MCF 10A (cell line): ENCODE measurements at places on chromosomes 11 and 22. TPM values are rescaled to one million over a fixed set of nuclear protein-coding genes. Genes with fewer than 3 reads are reported as not detected.
A peak's percentile ranks its signal among the peaks of the same experiment; 100 is the strongest.

OR4D5 gene
- total RNA-seq: not detected in 2 replicates

ATL3 gene
- 74.0 and 77.1 TPM in 2 replicates for total RNA-seq

C11orf87 gene
- total RNA-seq: not detected in 2 replicates

KRTAP5-1 gene
- total RNA-seq: not detected in 2 replicates

DNA sequence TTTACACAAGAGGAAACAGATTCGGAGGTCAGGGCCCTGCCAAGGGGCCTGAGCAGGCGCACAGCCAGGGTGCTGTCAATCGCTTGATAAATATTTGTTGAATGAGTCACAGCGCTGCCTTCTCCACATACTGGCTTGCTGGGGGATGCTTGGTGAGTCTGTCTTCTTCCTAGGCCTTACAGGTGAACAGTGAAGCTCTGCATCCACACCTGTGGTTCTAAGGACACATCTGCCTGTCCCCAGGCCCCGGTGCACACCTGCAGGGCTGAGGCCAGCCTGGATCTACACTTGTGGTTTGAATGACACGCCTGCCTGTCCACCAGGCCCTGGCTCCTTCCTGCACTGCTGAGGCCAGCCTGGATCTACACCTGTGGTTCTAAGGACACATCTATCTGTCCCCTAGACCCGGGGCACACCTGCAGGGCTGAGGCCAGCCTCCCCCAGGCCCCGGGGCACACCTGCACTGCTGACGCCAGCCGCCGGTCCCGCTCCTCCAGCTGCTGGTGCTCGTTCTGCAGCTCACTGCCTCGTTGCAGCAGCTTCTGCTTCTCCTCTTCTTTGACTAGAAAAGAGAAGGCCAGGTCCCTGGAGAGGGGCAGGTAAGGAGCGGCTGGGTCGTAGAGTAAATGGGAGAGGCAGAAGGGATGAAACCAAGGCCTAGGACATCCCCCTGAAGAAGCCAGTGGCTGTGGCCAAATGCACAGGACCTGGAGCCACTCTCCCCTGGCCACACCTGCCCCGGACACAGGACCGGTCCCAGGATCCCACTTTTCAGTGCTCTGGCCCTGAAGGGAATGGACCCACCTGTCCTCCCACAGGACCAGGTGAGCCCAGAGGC is 124.6 kb downstream of the PHF21B start:
- DNase-seq: peak; percentile 62

RAG2 gene
- total RNA-seq: not detected in 2 replicates

GRCh38 chr22:46737976-46738646 is at the start of gene CERK:
Gene CERK, minus strand, starts transcription at chr22:46738252. Its CDS starts 104 bp downstream, at chr22:46738148.
- peak; percentile 52 for DNase-seq

DNA sequence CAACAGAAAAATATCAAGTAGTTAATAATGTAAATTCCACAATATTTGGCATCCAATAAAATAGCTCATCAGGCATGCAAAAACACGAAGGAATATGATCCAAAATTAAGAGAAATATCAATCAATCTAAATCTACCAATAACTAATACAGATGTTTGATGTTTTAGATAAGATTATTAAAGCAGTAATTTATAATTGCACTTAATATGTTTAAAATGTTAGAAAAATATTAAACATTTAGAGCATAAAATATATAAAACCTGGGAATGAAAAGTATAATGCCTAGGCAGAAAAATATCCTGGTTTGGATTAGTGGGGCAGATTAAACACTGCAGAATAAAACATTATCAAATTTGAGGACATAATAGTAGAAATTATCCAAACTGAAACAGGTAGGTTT is 879.9 kb downstream of the FAM181B start:
- no peak for DNase-seq

PHF21B gene
- 0.66 and 0.75 TPM in 2 replicates for total RNA-seq

DNA sequence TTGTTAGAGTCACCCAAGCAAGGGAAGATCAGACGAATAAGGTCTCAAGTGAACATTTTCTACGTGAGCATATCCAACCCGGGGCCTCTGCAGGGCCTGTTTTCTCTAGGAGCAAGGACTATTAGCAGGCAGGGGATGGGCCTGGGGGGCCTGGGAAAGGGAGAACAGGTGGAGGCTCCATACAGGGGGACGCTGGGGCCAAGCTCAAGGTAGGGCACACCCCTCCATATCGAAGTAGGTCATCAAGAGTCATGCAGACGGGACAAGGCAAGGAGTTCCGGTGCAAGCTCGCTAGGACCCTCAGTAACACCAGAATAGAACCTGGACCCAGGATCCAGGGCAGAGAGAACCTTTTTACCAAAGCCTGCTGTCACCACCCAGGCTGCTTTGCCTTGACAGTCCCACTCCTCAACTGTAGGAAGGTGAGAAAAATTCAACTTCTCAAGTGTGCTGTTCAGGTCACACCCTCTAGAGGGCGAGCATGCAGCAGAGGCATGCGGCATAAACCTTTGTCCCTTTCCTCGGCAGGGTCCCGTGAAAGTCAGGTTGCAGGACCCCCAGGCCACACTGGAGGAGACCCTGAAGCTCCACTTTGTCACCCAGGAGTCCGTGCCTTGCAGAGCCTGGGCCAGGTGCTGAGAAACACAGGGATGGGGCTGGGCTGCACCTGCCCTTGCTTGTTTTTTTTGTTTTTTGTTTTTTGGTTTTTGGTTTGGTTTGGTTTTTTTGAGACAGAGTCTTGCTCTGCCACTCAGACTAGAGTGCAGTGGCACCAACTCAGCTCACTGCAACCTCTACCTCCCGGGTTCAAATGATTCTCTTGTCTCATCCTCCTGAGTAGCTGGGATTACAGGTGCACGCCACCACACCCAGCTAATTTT is 8.6 kb upstream of the APOBEC3B start:
- peak; percentile 51 for DNase-seq

CARD18 gene
- not detected in 2 replicates for total RNA-seq

DNA sequence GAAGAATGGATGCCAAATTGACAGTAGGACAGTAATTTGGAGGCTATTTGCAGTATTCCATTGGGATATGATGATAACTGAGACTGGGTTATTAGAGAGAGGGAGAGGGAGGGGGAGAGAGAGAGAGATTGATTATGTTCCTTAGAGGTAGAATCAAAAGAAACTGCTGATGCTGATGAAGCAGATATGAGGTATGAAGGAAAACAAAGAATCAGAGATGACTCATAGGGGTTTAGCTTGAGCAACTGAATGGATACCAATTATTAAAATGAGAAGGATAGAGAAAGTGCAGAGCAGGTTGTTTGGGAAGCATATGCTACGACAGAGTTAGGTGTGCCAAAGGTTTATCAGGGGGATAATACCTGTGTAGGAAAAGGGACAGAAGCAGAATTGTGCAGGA is 12.8 kb upstream of the NUCB2 start:
- DNase-seq: peak; percentile 47

- DNase-seq: no peak
Observed at GRCh38 chr22:44605486-44605885, 96.5 kb upstream of the PRR5 start.

- DNase-seq: no peak
Observed at GRCh38 chr11:16789063-16789420, 50.6 kb downstream of the C11orf58 start.

MPZL3 gene
- total RNA-seq: 11.9 and 17.7 TPM in 2 replicates

DBX1 gene
- not detected in 2 replicates for total RNA-seq

CELSR1 gene
- 49.1 and 69.2 TPM in 2 replicates for total RNA-seq

DNA sequence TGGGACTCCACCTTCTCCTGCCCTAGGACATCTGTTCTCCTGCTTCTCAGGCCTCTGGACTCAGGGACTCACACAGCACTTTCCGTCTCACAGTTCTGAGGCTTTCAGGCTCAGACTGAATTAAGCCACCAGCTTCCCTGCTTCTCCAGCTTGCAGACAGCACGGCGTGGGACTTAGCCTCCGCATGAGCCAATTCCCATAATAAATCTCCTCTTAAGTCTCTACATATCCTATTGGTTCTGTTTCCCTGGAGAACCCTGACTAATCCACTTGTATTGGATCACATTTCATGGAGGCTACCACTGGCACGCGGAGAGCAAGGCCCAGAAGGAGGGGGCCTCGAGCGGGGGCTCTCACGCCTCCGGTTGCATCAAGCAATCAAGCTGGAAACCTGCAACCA is 1313.6 kb downstream of the TBC1D22A start:
- no peak for DNase-seq

CATSPER1 gene
- total RNA-seq: 0.61 and 0.79 TPM in 2 replicates

GRCh38 chr11:120832481-120833238 is 191.2 kb upstream of the TBCEL start:
- no peak for DNase-seq

SMC1B gene
- not detected in 2 replicates for total RNA-seq

CBLIF gene
- total RNA-seq: not detected in 2 replicates

GRCh38 chr22:36196254-36197064 is 5.2 kb downstream of the APOL4 start:
- no peak for DNase-seq

- DNase-seq: peak; percentile 87
Observed at GRCh38 chr11:32838505-32839274, 9.0 kb downstream of the PRRG4 start.

DNA sequence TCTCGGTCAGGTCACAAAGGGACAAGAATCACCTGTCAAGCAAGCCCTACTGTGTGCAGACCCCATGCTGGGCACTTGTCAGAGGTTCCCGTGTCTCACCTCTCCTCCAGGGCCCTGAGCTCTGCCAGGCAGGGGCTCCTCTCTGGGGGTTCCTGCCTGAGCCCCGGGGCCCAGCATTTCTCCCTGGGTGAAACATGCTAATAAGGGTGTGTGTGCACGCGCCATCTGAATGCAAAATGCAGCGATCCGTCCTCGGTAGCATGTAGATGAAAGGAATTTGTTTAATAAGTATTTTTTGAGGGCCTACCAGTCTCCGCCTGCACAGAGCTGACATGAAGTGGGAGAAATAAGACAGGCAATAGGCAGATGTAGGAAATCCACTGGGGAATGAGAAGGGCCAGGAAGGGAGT is 5.8 kb downstream of the ELFN2 start:
- DNase-seq: no peak

GRCh38 chr22:50114221-50115021 is 24.6 kb downstream of the MOV10L1 start:
- peak; percentile 14 for DNase-seq

SMIM35 gene
- not detected in 2 replicates for total RNA-seq

DNA sequence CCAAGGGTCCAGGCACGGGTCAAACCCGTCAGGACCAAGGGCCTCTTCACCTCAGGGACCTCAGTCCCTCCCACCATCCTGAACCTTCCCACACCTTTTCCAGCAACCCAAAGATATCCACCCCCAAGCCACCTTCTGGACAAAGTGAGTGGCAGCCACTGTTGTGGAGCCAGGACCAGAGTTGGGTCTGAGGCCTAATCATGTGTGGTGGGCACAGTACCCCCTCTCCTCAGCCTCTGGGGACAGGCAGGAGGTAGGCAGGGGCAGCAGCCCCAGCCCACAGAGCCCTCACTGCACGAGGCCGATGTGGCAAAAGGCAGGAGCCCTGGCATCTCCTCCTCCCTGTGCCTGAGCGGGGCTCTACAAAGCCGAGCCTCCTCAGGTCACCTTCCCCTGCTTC is 2.5 kb downstream of the KCNJ11 start:
- DNase-seq: no peak

OR8A1 gene
- not detected in 2 replicates for total RNA-seq

GRCh38 chr11:25628030-25628429 is 703.9 kb upstream of the ANO3 start:
- no peak for DNase-seq

USP2 gene
- total RNA-seq: 0.14 and 0.54 TPM in 2 replicates

GRCh38 chr11:47152953-47153950 is 23.4 kb downstream of the ARFGAP2 start:
- DNase-seq: peak; percentile 80

OR2AT4 gene
- not detected in 2 replicates for total RNA-seq

SLC37A2 gene
- total RNA-seq: 5.2 and 7.8 TPM in 2 replicates

DNA sequence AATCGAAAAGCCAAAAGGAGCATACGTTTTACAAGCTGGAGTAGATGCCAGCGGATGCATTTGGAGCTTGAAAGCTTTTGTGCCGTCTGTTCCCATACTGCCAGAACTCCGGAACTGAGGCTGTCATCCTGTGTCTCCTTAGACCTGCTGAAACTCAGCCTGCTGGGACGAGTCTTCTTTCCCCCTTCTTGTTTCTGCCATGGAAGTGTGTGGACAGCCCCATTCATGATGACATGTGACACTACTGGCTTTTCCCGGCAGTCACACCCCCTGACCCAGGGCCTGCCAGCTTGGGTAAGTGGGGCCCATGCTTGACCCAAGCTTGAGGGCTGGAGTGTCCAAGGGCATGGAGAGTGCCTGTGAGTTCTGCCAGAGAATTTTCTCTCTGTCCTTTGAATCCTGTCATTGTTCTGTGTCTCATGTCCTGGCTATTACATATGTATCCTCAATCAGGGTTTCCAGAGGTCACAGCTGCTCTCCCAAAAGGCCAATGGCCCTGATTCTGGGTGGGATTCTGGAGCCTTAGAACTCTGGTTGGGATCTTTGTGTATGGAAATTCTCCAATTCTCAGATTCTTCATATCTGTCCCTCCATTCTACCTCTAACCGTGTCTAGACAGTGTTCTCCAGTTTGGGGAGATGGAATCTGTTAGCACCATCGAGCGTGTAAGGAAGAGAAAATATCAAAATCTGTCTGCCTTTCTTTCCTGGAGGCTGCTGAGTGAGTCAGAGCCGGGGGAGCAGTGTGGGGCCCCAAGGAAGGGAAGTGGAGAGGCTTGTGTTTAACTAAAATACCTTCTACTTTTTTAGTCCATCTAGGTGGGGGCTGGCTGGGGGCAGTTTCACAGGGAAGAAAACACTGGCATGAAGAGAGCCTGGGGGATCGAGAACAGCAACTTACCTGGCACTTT is 73.2 kb downstream of the KIAA1671 start:
- DNase-seq: peak; percentile 54

DNA sequence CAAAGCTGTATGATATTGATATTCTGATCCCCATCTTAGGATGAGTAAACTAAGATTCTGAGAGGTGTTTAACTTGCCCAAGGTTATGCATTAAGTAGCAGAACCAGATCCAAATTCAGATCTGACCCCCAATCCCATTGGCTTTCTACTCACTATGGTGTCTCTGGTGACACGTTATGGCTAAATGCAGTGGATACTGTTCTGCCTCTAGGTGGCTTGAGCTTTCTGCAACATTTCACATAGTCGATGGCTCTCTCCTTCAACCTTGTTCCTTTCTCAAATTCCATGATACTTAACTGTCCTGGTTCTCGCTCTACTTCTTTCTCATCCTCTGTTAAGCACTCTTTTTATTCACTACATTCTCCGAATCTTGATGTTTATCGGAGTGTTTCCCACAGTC is 9.4 kb downstream of the C11orf97 start:
- DNase-seq: peak; percentile 17

DNA sequence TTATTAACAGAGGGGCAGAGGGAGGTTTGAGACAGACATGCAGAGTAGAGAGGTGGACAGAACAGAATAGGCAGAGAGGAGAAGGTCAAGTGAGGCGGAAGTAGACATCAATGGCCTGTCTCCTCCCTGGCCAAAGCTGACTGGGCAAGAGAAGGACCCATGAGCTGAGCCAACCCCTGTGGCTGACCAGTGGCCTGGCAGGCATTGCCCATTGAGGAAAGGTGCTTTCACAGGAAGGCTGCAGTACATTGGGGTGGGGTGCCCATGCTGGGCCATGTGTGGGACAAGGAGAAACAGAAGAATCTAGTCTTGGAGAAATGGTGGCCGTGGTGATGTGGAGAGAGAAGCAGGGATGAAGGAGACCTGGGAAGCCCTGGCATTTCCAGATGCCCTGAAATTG is 76.0 kb downstream of the MYEOV start:
- DNase-seq: no peak

GRCh38 chr22:50490531-50491308 is 4.1 kb downstream of the MIOX start:
- DNase-seq: no peak

- DNase-seq: no peak
Observed at GRCh38 chr11:18000760-18001159, 12.1 kb downstream of the SERGEF start.

PANX2 gene
- 0.77 and 2.7 TPM in 2 replicates for total RNA-seq

MRGPRX4 gene
- total RNA-seq: not detected in 2 replicates

GRCh38 chr11:130022799-130023198 is 20.2 kb upstream of the PRDM10 start:
- DNase-seq: no peak

- no peak for DNase-seq
Observed at GRCh38 chr11:120184946-120185705, 25.7 kb upstream of the OAF start.
